ENCODE measurements at places on chromosomes 13 and 19.

GRCh38 chr19:49363268-49364082 lies at the start of gene DKKL1:
TSS of gene DKKL1 (plus strand) at chr19:49363877. CDS start at chr19:49363999, 122 bp downstream.
- peak; percentile 98 for DNase-seq

DNA sequence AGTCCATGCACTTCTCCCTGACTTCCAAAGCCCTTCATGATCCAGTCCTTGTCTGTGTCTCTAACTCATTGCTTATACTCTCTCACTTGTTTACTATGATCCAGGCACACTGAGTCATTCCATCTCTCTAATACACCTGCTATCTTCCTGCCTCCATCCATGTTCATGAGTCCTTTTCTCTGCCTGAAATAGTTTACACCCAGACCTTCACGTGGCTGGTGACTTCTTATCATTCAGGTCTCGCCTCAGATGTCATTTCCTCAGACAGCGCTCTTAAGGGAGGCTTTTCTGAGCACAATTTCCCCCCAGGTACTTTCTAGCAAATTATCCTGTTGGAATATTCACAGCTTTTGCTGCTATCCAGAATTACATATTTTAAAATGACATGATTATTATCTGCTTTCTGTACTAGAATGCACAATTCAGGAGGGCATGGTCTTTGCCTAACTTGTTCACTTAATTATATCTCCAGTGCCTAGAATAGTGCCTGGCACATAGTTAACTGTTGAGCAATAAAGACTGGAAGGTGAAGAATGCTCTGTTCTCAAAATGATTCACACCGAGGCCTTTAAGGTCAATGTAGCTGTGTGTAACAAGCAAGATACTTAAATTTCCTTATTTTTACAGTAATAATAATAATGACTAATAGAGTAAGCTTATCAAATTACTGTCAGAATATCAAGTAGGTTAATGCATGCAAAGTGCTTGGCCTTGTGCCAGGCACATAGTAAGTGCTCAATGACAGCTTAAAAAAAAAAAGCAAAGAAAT lies 183.7 kb upstream of the SPRY2 start:
- peak; percentile 46 for DNase-seq

DNA sequence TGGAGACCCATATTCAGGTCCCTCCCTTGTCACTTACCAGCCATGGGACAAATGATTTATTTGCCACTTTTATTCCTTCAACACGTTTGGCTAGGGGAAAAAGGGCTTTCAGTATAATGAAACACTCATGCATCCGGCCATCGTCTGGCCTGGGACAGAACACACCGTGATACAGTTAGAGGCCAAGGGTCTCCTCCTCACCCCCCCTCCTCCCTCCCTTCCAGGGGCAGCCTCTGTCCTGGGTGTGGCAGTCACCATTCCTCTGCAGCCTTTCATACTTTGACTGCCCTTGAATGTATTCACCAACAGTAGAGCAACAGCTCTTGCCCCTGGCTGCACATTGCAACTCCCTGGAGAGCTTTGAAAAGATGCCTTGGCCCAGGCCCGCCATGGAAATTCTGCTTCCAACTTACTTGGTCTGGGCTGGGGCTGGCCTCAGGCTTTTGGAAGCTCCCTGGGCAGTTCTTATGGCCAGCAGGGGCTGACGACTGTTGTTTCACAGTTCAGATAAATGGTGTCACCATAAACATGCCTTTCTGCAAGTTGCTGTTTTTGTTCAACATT lies 3.0 kb downstream of the PAK4 start:
- no peak for DNase-seq

GRCh38 chr19:10431943-10432735 lies 11.8 kb downstream of the PDE4A start:
- peak; percentile 44 for DNase-seq

DNA sequence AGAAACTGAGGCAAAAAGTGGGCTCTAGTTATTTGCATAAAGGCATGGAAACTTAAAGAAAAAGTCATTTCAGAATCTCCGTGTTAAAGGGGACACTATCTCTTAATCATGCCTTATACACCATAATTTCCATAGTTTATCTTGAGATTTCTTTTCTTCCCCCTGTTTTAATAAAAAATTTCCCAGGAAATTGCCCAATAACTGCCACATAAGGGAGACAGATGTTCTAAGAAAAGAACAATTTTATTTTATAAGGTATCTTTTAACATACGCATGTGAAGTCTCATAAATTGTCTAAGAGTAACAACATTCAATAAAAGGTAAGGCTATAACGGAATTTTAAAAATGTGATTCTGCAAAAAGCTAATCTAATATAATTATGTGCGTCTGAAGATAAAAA lies 371.3 kb downstream of the IRS2 start:
- no peak for DNase-seq

- no peak for DNase-seq
Measured at GRCh38 chr19:16519230-16519687, 23.0 kb downstream of the CHERP start.

- DNase-seq: peak; percentile 37
Measured at GRCh38 chr13:20118268-20119140, 42.3 kb downstream of the GJA3 start.

- DNase-seq: no peak
Measured at GRCh38 chr19:34733266-34733745, 737 bp upstream of the ZNF181 start.

DNA sequence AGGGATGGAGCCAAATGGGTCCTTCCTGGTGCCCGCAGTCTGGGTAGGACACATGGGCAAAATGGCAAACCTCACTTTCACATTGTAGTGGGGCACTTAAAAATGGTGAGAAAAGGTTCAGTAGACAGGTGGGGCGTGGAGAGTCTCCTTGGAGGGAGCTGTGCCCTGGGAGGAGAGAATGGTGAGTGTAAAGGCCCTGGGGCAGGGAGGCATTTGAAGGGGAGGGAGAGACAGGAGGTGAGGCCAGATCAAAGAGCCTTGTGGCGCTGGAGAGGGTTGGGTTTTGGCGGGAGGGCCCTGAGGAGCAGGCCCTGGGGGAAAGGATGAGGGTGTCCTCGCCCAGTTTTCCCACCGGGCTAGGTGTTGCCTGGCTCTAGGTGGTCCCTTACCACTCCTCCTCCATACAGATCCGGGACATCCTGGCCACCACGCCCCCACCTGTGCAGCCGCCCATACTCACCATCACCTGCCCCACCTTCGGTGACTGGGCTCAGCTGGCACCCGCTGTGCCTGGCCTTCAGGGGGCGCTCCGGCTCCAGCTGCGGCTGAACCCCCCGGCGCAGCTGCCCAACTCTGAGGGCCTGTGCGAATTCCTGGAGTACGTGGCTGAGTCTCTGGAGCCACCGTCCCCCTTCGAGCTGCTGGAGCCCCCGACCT lies 6.3 kb downstream of the MAP1S start:
- DNase-seq: no peak

DNA sequence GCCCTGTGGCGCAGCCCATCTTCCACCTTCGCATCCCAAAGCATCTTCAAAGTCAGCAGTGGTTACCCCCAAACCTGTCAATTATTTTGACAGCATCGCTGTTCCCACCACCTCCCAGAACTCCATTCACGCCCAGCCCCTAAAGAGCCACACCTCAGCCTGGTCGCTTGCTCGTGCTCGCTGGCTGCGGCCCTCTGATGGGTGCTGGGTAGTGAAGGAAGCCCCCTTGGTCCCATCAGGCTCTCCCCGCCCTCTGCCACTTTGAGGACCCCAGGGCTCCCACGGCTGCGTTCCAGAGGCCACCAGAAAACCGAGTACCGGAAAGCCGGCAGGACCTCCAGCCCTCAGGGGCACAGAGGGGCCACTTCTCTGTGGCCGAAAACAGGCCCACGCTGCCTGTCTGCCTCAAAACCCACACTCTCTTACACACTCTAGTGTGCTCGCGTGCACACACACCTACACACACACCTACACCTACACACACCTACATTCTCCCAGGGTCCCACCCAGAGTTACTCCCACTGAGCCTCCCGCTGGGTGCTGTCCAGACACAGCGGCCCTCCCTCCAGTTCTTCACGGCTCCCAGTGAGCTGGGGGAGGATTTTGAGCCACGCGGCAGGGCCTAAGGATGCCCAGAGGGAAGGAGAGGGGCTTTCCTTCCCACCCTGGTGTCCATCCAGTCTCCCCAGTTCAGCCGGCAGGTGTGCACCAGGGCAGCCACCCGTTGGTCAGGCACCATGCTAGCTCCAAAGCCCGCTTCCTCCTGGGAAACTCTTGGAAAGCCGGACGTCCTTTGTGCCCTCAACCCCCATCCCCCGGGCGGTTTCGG lies 1.9 kb downstream of the VSTM2B start:
- no peak for DNase-seq

DNA sequence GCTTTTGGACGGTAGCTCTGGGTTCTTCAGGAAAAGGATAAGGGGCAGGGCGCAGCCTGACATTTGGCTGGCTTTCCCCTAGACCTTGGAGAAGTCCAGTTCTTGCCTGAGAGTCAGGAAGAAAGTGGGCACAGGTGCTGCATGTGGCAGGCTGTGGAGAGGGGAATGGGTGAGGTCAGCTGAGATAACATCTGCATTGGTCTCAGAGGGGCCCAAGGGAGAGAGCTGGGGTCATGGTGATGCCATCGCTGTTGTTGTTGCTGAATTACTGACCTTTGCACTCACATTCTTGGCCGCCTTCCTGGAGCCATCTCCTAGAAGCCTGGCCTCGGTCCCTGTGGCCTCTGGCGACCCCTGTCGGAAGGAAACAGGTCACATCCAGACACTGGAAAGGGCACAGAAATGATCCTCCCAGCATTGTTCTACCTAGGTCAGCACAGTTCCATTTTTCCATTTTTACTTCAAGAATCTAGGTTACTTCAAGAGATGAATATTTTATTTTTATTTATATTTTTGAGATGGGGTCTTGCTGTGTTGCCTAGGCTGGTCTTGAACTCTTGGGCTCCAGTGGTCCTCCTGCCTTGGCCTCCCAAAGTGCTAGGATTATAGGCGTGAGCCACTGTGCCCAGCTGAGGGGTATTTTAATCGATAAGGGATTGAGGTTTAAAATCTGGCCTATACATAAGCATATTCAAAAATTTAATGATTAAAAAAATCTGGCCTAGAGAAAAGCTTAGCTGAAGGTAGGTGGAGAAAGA lies 6.5 kb upstream of the LIPE start:
- peak; percentile 36 for DNase-seq

DNA sequence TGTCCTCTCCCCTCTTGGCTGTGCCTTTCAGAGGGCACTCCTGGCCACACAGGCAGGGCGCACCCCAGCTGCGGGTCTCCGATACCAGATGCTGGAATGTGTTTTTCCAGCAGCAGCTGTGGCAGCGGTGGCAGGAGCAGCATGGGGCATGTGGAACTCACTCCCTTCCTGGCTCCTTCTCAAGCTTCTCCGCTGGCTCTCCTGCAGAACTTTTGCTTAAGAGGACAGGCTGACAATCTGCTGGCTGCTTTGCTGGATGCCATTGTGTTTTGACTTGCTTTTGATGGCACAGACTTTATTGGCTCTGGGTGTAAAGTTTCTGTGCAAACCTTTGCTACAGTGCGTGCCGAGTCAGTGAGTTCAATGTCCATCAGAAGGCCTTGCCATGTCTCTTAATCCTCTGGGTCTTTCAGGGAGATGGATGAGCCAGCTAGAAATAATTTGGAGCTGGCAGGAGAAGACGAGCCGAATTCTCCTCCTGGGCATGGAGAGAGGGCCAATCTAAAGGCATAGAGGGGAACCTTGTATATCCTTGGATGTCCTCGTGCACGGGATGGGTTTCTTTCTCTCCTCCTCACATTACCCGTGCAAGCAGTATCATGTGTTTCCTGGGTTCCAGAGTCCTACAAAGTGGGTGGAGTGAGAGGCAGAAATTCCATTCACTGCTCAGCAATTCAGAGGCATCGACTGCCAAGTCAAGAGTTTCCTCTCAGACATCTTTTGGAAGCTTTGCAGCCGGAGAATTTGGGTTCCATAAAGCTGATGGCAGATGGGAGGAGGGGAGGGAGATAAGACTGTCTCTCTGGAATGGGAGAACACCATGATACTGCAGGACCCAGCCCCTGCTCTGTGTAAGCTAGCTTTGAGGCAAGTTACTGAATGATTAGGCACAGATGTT lies 231.2 kb downstream of the FGF9 start:
- DNase-seq: peak; percentile 47

GRCh38 chr19:32224371-32225244 lies 120.8 kb upstream of the ZNF507 start:
- peak; percentile 37 for DNase-seq

DNA sequence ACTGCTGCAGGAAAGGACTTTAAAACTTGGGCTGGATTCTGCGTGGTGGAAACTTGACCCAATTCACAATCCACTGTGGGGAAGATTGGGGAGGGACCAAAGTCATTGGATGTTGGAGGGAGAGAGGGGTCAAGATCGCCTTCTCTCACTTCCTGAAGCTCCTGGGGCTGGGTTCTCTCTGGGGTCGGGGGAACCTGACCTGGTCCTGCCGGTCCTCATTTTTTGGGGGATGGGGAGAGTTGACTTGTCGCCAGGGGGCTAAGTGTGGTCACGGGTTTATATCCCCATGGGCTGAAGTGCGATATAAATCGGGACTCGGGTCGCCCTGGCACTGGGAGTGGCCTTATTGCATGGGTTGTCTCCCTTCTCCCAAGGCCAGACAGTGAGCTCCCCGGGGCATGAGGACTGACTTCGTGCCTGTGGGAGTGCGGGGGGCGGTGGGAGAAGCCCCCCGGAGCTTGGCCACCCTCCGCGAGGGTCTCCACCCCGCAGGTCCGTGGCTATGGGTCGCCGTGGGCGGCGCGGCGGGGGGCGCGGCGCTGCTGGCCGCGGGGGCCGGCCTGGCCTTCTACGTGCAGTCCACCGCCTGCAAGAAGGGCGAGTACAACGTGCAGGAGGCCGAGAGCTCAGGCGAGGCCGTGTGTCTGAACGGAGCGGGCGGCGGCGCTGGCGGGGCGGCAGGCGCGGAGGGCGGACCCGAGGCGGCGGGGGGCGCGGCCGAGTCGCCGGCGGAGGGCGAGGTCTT lies 6.3 kb downstream of the ICAM5 start:
- no peak for DNase-seq

GRCh38 chr13:86846501-86846900 lies 824.7 kb upstream of the SLITRK5 start:
- DNase-seq: no peak

GRCh38 chr13:50758796-50759195 lies 84.7 kb downstream of the DLEU7 start:
- peak; percentile 51 for DNase-seq

DNA sequence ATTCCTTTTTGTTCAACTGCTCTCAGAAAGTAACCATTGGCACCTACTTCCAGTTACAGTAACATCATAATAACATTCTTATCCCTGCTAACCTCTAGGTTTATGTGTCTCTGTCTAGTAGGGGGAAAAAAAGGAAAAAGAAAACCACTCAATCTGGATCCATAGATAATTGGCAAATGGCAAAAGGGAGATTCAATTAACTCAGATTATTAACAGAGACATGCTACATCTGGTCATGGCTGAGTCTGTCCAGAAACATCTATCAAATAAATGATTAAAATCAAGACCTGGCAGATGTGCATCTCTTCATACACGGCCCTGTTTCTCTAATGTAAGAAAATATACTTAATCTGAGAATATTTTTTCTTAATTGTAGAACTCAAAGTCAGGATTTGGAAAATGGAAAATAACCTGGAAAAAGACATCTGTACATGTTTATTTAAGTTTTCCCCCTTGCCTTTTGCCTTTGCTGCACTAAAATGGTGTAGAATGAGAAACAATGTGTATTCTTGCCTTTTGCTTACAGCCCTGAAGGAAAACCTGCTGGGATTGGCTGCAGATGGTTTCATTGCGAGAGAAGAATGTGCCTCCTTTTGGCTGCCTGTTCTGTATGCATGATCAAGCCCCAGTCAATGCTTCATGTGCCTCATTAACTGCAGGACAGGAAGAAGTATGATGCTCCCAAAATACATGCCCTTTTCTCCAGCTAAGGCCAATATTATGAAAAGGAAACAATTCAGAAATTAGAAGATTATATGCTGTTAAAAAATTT lies 921.6 kb upstream of the PCDH20 start:
- DNase-seq: no peak

GRCh38 chr19:34960940-34961679 lies 2.9 kb downstream of the ZNF792 start:
- no peak for DNase-seq

GRCh38 chr13:20882206-20882605 lies 20.3 kb downstream of the XPO4 start:
- peak; percentile 21 for DNase-seq

Measured in fibroblast of skin of back (primary cell).